ENCODE measurements at places on chromosomes 2 and 18. TPM values are rescaled to one million over a fixed set of nuclear protein-coding genes. Genes with fewer than 3 reads are reported as not detected.
A peak's percentile ranks its signal among the peaks of the same experiment; 100 is the strongest.

Gene ZNF2
- polyA plus RNA-seq: 6.1 TPM

- no peaks in the 10 kb centered on the region for H3K4me1 ChIP-seq
- no peak overlapping the region for H3K4me3 ChIP-seq
- H3K27ac ChIP-seq: no peak overlapping the region
- DNase-seq: no peak
- no peaks in the 10 kb centered on the region for H3K27me3 ChIP-seq
These were observed 185.1 kb downstream of the NOL4 start for GRCh38 chr18:34039611-34040010.

Gene CASP8
- polyA plus RNA-seq: 11.5 TPM

DNA sequence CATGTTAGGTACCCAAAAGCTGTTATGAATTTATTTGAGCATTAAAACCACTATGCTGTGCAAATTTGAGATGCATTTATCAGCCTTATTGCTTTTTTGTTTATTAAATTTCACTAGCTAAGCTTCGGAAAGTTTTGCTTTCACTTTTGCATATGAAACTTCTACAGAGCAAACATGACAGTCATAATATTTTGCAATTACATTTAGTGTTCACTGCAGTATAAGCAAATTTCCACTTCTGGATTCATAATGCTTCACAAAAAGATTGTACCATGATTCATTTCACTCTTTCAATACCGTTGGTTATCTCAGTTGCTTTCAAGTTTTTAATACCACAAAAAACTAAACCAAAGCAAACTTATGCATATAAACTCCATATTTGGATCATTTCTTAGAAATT, 228.7 kb upstream of the SLC8A1 start:
- DNase-seq: peak; percentile 46
- H3K4me1 ChIP-seq: no peaks in the 10 kb centered on the region
- H3K4me3 ChIP-seq: no peak overlapping the region
- no peaks in the 10 kb centered on the region for H3K36me3 ChIP-seq

DNA sequence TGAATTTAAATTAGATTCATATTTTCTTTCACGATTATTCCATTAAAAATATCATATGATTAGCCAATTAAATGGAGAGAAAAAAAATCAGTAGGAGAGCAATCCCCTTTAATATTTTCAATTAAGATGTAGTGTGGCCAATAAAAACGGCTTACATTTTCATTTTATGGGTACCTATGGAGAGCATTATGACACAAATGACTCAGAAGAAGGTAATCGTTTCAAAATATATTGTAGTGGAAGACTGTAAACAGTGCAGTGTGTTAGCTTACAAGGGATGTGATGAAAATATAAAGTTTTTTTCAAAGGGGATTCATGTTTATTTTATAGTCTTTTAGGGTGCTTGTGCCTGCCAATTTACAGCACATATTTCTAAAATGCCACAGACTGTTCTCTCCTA, 1507.4 kb upstream of the CELF4 start:
- H3K36me3 ChIP-seq: no peaks in the 10 kb centered on the region
- no peaks in the 10 kb centered on the region for H3K4me1 ChIP-seq
- DNase-seq: no peak
- no peak overlapping the region for H3K27ac ChIP-seq
- H3K27me3 ChIP-seq: no peaks in the 10 kb centered on the region

- H3K27me3 ChIP-seq: no peaks in the 10 kb centered on the region
- peaks cover 23% of the 10 kb centered on the region for H3K4me1 ChIP-seq
- H3K4me3 ChIP-seq: no peak overlapping the region
- no peaks in the 10 kb centered on the region for H3K36me3 ChIP-seq
- H3K27ac ChIP-seq: no peak overlapping the region
- DNase-seq: peak; percentile 56
These were observed 96.0 kb downstream of the TMEM17 start for GRCh38 chr2:62410015-62410453.

Gene SERPINB11
- not detected for polyA plus RNA-seq

DNA sequence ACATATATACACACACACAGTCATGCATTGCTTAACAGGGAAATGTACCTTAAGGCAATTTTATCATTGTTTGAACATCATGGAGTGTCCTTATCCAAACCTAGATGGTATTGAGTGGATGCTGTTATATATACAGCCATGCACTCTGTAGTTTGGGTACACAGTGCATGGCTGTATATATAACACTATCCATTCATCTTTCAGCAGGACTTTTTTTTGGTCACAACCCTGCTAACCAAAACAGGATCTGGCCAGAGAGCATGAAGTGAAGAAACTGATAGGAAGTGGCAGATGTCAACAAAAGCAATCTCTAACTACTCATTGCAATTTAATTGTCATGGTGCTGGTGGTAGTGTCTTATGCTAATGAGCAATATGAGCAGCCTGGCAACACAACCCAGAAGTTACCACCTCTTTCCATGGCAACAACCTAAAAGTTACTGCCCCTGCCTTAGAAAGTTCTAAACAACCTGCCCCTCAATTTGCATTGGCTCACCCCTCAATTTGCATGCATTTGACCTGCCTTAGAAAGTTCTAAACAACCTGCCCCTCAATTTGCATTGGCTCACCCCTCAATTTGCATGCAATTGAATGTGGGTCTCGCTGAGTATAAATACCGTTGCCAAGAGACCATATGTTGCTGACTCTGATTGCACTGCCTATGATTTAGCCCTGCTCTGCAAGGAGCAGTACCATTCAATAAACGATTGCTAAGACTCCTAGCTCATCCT, 434.9 kb downstream of the DSEL start:
- H3K4me1 ChIP-seq: no peaks in the 10 kb centered on the region
- H3K4me3 ChIP-seq: no peak overlapping the region
- H3K36me3 ChIP-seq: no peaks in the 10 kb centered on the region

Gene RSAD2
- 3.6 TPM for polyA plus RNA-seq

GRCh38 chr2:107681936-107682335, 144.8 kb upstream of the RGPD4 start:
- H3K27me3 ChIP-seq: no peaks in the 10 kb centered on the region
- no peaks in the 10 kb centered on the region for H3K4me1 ChIP-seq
- no peak overlapping the region for H3K27ac ChIP-seq
- no peak for DNase-seq
- H3K36me3 ChIP-seq: no peaks in the 10 kb centered on the region

Gene TBR1
- not detected for polyA plus RNA-seq

Gene GPR45
- not detected for polyA plus RNA-seq

DNA sequence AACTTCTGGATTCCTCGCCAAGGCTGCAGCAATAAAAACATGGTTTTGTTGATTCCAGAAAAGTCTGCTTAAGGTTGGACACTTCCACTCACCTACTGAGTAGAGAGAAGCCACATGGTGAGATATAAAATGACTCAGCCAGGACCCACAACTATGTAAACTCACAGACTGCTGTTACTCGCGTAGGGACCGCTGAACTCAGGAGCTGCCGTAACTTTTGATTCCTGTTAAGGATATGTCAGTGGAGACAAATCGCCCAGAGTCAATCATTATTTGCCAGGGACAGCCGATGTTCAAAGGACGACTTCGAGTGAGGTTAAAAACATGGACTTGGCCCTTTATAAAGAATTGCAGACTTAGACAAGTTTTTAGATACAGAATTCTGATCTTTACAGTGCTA, 25.6 kb downstream of the CYB5A start:
- H3K27ac ChIP-seq: no peak overlapping the region
- H3K36me3 ChIP-seq: peaks cover 5% of the 10 kb centered on the region
- H3K27me3 ChIP-seq: no peaks in the 10 kb centered on the region
- no peaks in the 10 kb centered on the region for H3K4me1 ChIP-seq

DNA sequence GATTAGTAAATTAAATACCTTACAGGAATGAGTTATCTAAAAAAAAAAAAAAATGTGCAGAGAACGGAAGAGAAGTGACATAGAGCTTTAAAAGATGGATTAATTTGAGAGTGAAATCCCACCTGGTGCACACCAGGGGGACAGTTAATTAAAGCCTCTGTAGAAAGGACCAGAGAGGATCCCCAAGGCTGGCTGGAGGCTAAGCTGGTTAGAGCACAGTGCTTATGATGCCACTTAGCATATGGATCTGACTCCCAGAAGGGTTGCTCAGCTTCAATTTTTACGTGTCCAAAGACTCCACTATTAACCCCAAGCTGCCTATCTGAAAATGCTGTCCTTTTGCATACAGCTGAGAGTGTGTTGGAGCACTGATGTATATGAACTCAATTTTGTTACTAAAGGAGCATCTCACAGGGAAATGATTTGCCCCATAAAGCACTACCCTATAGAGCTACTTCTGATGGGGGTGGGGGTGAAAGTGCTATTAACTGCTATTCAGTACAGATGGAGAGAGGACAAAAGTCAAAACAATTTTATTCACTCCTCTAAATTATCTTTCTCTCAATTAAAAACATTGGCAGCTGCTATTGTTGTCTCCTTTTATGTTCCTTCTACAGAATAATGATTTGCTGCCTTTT, 15.2 kb upstream of the SLC8A1 start:
- no peak overlapping the region for H3K4me3 ChIP-seq
- H3K27me3 ChIP-seq: peaks cover 2% of the 10 kb centered on the region
- no peaks in the 10 kb centered on the region for H3K36me3 ChIP-seq
- no peak overlapping the region for H3K27ac ChIP-seq
- DNase-seq: no peak

DNA sequence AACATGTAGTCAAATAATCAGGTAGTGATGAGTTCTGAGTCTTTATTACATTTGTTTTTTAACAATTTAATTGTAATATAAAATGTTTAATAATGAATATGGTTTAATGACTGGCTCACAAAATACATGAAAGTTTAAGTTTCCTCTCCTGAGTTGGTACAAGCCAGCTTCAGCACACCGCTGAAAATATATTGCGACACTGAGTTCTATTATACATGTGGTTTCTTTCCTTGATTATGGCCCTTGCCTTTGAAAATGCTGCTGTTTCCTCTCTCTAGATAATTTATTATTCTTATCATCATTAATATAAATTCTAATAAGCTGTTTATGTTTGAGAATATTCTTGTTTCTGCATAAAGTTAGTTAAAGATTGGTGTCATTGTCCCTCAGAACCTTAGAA, 249.3 kb downstream of the PARD3B start:
- no peaks in the 10 kb centered on the region for H3K27me3 ChIP-seq
- H3K27ac ChIP-seq: no peak overlapping the region
- DNase-seq: no peak
- H3K4me3 ChIP-seq: no peak overlapping the region

- H3K4me3 ChIP-seq: no peak overlapping the region
- no peaks in the 10 kb centered on the region for H3K27me3 ChIP-seq
- no peak for DNase-seq
- no peak overlapping the region for H3K27ac ChIP-seq
These were observed 45.8 kb upstream of the PTPRM start for GRCh38 chr18:7521226-7521856.

Gene PJVK
- 6.4 TPM for polyA plus RNA-seq

GRCh38 chr18:59550174-59550516, 147.1 kb downstream of the CCBE1 start:
- H3K4me1 ChIP-seq: peaks cover 2% of the 10 kb centered on the region
- DNase-seq: peak; percentile 40
- no peak overlapping the region for H3K27ac ChIP-seq

Gene SERPINB12
- polyA plus RNA-seq: 0.71 TPM

DNA sequence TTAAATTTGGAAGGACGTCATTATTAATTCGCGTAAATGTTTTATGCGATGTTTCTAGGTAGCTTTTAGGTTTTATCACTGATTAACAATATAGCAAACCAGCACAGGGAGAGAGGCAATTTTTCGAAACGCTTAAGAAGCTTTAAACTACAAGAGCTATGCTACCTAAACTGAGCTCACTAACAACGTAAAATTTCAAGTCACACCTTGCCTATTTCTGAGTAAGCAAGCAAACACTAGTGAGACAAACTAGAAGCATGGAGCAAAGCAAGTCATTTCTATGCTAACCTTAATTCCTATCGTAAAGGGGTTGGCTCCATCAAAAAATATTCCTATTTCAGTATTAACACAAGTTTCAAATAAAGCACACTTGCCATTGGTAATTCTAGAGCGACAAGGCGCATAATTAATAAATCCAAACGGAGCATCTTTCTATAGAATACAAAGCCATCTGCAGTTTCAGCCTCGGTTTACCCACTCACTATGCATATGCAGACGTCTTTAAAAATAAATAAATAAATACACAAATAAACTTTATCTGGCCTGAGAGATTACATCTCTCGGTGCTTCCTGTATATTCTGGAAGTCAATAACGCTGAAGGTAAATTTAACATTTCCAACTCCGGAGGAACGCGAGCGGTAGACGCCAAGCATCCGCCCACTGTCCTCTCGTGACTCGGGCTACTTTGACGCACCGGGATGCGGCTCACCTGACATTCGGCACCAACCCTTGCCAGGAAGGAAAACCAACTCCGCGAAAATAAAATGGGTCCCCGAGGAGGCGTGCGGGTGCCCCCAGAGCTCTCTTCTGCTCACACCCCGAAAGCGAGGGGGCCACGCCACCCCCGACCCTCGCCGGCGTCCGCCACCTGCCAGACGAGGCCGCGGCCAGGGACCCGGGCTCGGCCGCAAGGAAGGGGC, 947 bp downstream of the ITSN2 start:
- peak overlapping the region; percentile 82 for H3K4me3 ChIP-seq
- H3K4me1 ChIP-seq: peaks cover 6% of the 10 kb centered on the region
- DNase-seq: peak; percentile 56

- H3K36me3 ChIP-seq: no peaks in the 10 kb centered on the region
- peak overlapping the region; percentile 47 for H3K4me3 ChIP-seq
- H3K27ac ChIP-seq: no peak overlapping the region
- H3K4me1 ChIP-seq: peaks cover 12% of the 10 kb centered on the region
These were observed 811 bp downstream of the ADD2 start for GRCh38 chr2:70767079-70767698.

GRCh38 chr2:42132191-42132965, 36.8 kb upstream of the EML4 start:
- no peaks in the 10 kb centered on the region for H3K27me3 ChIP-seq
- H3K4me3 ChIP-seq: no peak overlapping the region
- H3K4me1 ChIP-seq: peaks cover 47% of the 10 kb centered on the region

- H3K4me1 ChIP-seq: peaks cover 9% of the 10 kb centered on the region
- no peaks in the 10 kb centered on the region for H3K27me3 ChIP-seq
- H3K4me3 ChIP-seq: no peak overlapping the region
- H3K27ac ChIP-seq: no peak overlapping the region
- H3K36me3 ChIP-seq: no peaks in the 10 kb centered on the region
- DNase-seq: no peak
These were observed 2.4 kb upstream of the MALT1 start for GRCh38 chr18:58668897-58669296.

Gene THSD7B
- 0.77 TPM for polyA plus RNA-seq

DNA sequence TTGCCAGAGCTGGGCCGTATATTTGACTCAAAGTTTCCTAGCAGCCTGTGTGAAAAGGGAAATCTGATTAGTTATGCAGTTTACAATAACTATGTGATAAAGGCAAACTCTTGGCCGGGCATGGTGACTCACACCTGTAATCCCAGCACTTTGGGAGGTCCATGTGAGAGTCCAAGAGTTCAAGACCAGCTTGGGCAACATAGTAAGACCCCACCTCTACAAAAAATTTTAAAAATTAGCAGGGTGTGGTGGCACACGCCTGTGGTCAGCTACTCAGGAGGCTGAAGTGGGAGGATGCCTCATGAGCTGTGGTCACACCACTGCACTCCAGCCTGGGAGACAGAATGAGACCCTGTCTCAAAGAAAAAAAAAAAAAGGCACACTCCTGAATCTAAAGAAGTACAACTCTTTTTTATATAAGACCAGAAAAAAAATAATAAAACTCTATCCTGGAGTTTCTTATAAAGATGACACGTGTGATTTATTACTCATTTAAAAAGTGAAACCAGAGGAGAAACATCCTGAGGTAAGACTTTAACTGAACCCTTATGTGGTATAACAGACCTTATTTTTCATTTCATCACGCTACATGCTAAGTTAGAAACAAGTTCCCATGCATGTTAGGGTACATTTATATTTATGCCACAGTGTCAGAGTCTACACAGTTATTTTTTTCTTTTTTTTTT, 32.6 kb upstream of the KCMF1 start:
- H3K4me1 ChIP-seq: peaks cover 3% of the 10 kb centered on the region
- H3K36me3 ChIP-seq: no peaks in the 10 kb centered on the region
- H3K27ac ChIP-seq: no peak overlapping the region
